Progenitor cell of endocrine pancreas (in vitro differentiated cells): ENCODE measurements at places on chromosomes 2 and 18.

DNA sequence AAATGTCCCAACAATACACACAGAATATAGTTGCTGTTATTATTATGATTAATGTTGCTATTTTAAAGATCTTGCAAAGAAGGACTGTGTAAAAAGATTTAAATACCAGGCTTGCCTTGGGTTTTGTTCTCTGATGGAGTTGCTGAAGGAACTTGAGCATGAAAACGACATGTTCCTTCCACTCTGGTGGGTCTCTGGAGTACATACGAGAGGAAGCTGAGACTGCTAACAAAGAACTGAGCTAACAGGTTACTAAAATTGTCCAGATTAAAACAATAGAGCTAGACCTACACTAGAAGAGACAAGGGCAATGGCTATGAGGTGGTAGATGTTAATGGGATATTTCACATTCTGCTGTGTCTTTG, 612.2 kb downstream of the TSN start:
- no peak for DNase-seq

- DNase-seq, result no peak
Observed at GRCh38 chr2:207260947-207261346, 95.2 kb upstream of the KLF7 start.

GRCh38 chr2:9594366-9595054, 36.3 kb downstream of the YWHAQ start:
- no peak for DNase-seq

DNA sequence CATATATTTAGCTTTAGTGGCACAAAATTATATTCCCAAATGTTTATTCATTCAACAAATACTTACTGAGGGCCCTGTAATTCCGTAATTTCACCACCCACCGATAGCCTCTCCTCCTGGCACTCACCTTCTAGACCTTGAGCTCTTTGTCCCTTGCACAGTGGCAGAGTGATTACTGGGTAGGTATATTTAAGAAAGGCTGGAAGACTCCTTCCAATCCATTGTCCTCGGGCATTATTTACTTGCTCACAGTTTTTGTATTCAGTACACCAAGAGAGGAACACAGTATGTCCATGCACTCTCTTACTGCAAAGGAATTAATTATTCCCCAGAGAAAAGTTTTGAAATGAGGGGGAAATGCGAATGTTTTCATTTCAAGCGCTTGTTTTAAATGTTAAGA, 1.1 kb upstream of the CDCA7 start:
- DNase-seq, result no peak

DNA sequence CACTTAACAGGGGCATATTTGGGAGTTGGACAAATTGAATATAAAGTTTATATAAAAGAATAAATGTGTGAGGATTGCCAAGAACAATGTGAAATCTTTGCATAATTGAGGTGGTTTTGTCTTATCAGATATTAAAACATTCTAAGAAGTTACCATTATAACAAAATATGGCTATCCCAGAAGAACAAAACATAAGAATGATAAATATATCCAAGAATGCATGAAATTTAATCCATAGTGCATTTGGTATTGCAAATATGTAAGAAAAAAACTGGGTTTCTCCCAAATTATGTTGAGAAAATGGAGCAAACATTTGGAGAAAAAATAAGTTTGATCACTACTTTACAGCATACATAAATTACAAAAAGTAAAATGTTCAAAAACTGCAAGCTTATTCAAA, 562.4 kb downstream of the RNF144A start:
- no peak for DNase-seq

DNA sequence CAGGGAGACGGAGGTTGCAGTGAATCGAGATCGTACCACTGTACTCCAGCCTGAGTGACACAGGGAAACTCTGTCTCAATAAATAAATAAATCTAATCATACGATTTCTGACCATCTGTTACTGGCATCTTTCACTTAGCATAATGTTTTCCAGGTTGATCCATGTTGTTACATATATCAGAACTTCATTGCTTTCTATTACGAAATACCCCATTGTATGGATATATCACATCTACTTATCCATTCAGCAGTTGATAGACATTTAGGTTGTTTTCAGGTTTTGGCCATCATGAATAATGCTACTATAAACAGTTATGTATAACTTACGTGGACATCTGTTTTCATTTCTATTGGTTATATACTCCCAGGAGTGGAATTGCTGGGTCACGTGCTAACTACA, 303.9 kb downstream of the PAX3 start:
- no peak for DNase-seq

GRCh38 chr18:49892148-49892924, 79.0 kb upstream of the ACAA2 start:
- DNase-seq, result no peak

- no peak for DNase-seq
Observed at GRCh38 chr2:99881901-99882591, 260.3 kb downstream of the AFF3 start.

DNA sequence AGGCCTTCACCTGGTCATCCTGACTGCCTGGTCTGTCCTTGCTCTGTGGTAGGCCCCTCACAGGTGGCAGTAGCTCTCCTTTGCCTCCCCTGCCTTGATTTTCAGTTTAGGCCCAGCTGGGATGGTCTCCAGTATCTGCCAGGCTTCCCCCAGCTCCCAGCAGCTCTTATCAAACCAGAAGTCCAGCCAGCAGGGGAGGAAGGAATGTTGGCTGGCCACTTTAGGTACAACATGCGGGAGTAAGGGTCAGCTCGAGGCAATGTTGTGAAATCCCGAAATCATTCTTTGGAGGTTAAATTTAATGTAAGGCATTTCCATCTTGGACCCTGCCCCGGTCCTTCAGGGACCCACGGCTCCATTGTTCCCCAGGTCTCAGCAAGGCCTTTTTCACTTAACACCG, 16.8 kb downstream of the ATP6V1C2 start:
- DNase-seq, result no peak

DNA sequence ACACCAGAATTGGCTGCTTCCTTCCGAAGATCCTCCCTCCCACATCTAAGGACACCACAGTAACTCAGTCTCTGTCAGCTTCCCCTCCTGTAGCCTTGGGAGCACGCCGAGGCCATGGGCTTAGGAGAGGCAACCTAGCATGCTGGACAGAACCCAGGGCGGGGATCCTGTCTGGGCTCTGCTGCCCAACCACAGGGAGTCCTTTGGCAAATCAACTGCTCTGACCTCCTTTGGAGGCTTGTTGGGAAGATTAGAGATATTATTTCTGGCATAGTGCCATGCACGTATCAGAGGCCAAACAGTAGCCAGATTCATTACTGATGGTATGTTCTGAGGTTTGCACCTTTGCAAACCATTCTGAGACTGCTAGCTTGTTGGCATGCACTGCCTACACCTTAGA, 262.7 kb upstream of the EPAS1 start:
- no peak for DNase-seq

- DNase-seq, result no peak
Observed at GRCh38 chr18:39244242-39244641, 1678.6 kb upstream of the CELF4 start.

DNA sequence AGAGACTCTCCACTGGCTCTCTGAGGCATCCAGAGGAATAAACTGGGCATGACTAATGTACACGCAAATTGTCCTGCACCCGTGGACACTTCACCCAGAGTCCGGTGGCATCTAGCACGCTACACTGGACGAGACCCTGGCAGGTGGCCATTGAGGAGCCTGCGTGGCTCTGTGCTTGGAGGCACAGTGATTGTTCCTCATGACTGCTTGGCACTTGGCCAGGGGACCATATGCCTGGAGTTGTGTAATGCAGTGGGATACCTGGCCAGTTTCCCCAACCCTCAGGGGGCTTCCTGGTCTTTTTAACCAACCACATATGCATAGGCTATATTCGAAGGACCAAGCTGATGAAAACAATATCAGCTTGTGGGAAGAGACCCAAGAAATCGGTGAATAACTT, 66.6 kb downstream of the MTCL1 start:
- no peak for DNase-seq

DNA sequence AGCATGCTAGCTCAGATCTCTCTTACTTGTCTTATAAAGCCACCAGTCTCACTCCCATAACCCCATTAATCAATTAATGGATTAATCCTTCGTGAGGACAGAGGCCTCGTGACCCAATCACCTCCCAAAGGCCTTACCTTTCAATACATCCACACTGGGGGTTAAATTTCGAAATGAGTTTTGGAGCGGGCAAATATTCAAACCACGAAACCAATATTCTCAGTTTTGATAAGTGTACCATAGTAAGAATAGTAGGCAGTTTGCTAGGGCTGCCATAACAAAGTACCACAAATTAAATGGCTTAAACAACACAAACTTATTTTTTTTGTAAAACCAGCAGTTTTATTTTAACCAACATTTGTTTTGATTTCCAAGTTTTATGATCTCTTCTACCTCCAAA, 15.2 kb downstream of the HIBCH start:
- DNase-seq, result no peak

GRCh38 chr18:79975985-79976680, 11.7 kb downstream of the HSBP1L1 start:
- DNase-seq, result no peak

DNA sequence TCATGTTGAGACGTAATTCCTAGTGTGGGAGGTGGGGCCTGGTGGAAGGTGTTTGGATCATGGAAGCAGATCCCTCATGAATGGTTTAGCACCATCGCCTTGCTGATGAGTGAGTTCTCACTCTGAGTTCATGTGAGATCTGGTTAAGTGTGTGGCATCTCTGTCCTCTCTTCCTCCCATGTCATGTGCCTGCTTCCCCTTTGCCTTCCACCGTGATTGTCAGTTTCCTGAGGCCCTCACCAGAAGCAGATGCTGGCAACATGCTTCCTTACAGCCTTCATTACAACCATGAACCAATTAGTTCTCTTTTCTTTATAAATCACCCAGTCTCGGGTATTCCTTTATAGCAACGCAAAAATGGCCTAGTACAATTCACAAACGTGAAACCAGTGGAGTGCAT, 14.6 kb upstream of the MCM6 start:
- DNase-seq, result no peak

- DNase-seq, result no peak
Observed at GRCh38 chr2:207333599-207334300, 168.0 kb upstream of the KLF7 start.

- peak; percentile 90 for DNase-seq
Observed at GRCh38 chr2:11129598-11130449, 25.4 kb upstream of the SLC66A3 start.

DNA sequence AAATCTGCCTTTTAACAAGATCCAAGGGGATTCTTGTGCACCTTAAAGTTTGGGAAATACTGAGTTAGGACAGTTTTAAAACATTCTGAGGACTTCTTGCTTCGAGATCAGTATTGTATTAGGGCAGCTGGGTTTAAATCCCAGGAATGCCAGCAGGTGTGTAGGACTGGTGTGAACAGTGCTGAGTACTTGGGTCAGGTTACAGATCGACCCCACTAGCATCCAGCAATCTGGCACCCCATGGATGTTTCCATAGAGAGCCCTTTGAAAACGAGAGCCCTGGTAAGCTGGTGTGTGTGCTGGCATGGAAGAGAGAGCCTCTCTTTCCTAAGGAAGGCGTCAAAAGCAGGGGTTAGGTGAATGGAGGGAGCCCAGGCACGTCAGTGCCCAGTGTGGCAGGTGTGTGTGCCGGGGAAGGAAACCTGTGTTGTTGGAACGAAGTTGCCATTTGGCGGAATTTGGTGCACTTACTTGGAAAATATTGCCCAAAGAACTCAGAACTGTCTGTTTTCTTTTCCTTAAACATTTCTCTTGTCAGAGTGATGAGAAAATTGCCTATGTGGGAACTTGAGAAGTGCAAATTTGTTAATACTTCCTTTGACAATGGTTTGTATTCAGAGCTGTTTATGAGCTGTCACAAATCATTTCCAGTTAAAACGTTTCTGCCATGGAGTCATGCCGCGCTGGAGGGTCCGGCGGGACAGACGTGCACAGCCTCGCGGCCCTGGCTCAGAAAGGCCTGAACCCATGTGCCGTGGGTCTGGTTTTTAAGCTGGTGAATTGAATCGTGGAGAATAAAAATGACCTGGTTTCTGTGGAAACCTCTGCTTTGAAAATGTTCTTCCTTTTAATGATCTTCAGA, 38.1 kb downstream of the LDLRAD4 start:
- no peak for DNase-seq

DNA sequence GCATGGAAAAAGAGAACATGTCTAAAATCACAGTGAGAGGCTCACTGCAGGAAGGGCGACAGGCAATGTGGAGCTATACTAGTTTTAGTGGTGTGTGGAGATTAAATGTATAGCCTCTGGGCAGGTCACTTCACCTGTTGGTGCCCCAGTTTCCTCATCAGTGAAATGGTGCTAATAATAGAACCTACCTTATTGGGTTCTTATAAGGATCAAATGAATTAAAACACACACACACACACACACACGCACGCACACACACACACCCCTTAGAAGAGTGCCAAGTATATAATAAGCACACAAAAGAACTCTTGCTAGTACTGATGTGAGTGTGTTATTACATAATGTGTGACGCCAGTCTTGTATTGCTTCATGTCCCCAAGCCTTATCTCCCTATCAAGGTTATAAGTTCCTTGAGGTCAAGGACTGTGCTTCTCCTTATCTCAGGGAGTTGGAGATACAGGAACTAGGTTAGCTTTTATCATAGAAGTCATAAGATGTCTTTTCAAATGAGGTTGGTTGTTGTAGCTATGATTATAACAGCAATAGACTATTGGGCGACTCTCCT, 98.0 kb upstream of the CXCR4 start:
- DNase-seq, result no peak

- no peak for DNase-seq
Observed at GRCh38 chr2:19299032-19299431, 59.4 kb downstream of the OSR1 start.

- DNase-seq, result no peak
Observed at GRCh38 chr2:22078701-22079100, 954.9 kb downstream of the TDRD15 start.

GRCh38 chr2:88668862-88669261, 22.6 kb upstream of the RPIA start:
- DNase-seq, result no peak

DNA sequence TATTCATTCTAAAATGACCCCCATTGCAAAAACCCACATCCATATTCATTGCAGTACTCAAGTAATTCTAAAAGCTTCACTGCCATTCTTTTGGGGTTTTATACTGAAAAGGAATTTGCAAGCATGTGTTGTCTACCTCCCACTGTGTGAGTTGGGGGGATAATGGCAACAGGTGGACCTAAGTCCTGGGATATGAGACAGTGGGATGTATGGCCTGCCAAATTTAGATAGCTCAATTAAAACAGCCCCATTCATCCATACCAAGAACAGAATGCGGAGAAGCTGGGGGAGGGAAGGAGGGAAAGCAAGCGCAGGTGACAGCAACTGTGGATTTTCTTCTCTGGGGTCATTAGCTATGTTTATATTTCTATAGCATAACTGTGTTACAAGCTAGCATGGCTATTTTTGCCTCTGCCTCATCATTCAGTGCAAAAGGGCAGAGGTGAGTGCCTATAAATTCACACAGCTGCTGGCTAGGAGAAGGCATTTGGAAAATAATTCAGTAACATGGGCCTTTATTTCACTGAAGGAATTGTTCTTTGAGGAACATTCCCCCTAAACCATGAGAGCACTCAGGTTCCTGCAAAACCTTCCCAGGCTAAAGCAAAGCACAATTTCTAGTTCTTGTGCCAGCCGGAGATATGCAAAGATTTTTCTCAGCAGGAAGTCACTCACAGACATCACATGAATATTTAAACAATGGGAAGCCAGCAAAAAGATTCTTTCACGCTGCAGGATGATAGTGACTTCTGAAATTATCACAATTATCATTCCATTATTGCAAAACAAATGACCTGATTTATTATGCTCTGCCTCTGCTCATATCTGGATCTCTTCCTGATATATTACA, 393.9 kb upstream of the ACVR2A start:
- DNase-seq, result no peak

GRCh38 chr18:76234676-76235060, 260.4 kb downstream of the ZNF516 start:
- no peak for DNase-seq

GRCh38 chr2:54503192-54503591, 47.1 kb downstream of the SPTBN1 start:
- DNase-seq, result no peak

GRCh38 chr2:175571078-175571653, 389.7 kb upstream of the ATP5MC3 start:
- DNase-seq, result no peak
